Activated CD8-positive, alpha-beta memory T cell treated with anti-CD3 and anti-CD28 coated beads for 1 hour (primary cell): ENCODE measurements at places on chromosomes 5 and 9.

DNA sequence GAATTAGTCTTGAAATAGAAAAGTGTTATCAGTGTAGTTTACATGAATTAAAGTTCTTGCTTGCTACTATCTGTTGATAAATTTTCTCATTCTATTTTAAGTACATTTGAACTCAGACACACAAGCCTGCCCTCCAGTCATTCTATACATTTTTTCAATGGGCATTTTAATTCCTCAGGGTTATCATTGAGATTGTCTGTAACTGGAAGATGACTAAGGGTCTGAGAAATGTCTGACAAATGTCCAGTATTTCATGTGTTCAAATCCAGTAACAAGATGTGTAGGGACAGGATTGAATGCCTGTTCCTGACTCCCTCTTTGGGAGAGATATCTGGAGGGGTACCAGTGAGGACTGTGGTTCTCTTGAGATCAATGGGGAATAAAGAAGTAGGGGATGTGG lies 223.9 kb upstream of the ADAMTSL1 start:
- no peak for DNase-seq

DNA sequence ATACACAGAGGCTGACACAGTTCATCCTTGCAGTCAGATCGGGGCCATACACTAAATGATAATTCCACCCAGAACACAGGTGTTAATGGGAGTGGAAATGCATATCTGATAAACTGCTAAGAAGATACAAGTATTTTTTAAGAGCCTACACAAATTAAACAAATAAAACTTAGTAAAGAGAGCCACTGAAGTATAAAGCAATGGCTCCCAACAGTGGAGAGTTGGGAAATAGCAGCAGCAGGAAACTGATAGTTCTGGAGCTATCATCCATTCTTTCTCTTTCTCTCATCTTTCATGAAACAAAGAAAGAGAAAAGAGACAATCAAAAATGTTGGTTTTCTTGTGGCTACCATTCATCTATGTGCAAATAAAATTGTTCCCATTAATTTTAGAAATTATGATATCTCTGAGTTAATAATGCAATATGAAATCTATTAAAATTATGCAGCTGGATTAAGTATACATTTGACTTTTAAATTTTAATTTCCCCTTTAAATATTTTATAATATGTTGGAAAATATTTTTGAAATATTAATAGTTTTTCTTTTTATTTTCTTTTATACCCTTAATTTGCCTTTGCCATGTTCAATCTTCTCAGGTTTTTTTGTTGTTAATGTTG lies 120.8 kb downstream of the EMB start:
- DNase-seq, result no peak

- DNase-seq, result no peak
Observed at GRCh38 chr5:169004551-169004950, 296.4 kb downstream of the SLIT3 start.

GRCh38 chr9:136995362-136995761 lies 1.0 kb downstream of the CLIC3 start:
- no peak for DNase-seq

- DNase-seq, result no peak
Observed at GRCh38 chr5:159406571-159406970, 76.3 kb upstream of the IL12B start.

- no peak for DNase-seq
Observed at GRCh38 chr9:80378669-80379293, 807.0 kb downstream of the TLE4 start.
